Activated T-cell treated with anti-CD3 and anti-CD28 coated beads for 24 hours (primary cell): ENCODE measurements at places on chromosomes 6 and 20.
A peak's percentile ranks its signal among the peaks of the same experiment; 100 is the strongest.

DNA sequence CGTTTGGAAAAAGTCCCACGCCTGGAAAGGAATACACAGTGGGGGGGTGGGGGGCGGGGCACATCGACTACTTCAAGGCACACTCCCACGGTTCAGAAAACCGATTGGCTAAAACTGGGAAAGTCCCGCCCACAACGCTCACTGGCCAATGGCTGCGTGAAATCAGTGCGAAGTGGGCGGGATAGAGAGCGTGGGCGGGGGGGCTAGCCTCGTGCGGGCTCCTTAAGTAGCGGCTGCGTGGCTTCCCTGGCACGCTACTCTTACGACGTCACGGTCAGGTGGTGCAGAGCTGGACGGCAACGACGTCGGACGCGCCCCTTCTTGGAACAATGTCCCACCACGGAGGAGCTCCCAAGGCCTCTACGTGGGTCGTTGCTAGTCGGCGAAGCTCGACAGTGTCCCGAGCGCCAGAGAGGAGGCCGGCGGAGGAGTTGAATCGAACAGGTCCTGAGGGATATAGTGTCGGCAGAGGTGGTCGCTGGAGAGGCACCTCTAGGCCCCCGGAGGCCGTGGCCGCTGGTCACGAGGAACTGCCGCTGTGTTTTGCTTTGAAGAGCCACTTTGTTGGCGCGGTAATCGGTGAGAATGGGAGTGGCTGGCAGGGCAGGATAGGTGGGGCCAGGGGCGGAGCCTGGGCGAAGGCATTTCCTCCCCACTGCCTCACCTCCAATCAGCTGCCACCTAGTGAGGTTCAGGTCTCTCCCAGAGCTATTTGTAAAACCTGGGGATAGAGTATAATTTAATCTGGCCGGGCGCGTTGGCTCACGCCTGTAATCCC is at the start of gene DDX43:
Gene DDX43, plus strand, starts transcription at position 252 of the 778 bp plus-strand sequence. Its CDS starts 78 bp downstream, at position 330.
- DNase-seq, result no peak

GRCh38 chr20:32132911-32133549 is 23.5 kb downstream of the TM9SF4 start:
- no peak for DNase-seq

DNA sequence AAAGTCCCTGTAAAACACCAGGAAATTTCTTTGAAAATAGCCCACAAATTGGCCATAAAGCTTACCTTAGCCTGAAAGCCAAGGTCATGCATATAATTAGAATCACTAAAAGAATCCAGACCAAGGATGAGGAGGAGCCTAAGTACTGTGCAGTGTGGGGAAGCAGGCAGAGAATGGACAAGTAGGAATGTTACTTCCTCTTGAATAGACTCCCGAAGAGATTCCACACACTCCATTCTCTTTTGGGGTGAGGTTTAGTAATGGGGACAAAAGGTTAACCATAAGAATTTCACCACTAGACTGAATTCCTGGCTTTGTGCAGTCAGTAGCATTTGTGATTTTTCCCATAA is 27.5 kb upstream of the MARCKS start:
- no peak for DNase-seq

DNA sequence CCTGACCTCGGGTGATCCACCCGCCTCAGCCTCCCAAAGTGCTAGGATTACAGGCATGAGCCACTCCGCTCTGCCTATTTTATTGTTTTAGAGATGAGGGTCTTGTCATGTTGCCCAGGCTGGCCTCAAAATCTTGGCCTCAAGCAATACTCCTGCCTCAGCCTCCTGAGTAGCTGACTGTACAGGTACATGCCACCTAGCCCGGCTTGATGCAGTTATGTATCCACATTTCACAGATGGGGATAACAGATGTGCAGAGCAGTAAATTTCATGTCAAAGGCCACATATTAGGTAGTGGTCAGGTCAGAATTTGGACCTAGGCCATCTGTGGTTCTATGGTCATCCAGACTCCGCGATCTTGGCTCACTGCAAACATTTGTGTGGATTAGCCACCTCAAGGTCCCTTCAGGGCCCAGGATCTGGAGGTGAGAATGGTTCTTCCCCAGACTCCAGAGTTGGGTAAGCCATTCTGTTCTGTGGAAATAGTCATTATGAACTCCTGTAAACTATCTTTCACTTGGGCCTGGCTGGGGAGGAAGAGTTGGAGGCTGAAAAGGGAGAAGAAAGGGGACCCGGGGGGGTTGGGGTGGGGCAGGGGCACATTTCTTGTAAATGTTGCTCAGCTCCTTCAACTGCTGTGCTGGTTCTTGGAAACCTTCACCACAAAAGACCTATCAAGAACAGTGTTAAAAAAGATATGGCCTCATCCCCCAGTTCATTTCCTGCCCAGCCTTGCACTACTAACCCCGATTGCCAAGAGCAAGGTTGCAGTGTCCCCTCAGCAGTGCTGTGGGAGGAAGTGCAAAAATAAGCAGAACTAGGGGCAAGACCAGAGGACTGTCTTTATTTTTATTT is 13.0 kb downstream of the PIM1 start:
- peak; percentile 37 for DNase-seq

DNA sequence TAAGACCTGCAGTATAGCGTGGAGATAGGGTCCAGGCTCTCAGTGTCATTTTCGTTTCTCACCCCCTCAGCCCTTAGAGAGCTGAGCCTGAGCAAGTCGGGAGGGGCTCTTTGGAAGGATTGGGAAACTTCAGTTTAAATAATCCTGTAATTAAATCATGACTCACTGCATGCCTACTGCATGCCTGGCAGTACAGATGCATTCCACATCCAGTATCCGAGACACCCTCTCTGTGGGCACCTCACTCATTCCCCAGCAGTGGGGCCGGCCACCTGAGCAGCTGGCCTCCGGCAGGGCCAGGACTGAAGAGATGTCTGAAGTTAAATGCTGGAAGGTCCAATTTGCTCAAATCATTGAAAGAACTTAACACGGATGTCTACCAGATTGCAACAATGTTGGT is 316.6 kb downstream of the THBS2 start:
- DNase-seq, result no peak

DNA sequence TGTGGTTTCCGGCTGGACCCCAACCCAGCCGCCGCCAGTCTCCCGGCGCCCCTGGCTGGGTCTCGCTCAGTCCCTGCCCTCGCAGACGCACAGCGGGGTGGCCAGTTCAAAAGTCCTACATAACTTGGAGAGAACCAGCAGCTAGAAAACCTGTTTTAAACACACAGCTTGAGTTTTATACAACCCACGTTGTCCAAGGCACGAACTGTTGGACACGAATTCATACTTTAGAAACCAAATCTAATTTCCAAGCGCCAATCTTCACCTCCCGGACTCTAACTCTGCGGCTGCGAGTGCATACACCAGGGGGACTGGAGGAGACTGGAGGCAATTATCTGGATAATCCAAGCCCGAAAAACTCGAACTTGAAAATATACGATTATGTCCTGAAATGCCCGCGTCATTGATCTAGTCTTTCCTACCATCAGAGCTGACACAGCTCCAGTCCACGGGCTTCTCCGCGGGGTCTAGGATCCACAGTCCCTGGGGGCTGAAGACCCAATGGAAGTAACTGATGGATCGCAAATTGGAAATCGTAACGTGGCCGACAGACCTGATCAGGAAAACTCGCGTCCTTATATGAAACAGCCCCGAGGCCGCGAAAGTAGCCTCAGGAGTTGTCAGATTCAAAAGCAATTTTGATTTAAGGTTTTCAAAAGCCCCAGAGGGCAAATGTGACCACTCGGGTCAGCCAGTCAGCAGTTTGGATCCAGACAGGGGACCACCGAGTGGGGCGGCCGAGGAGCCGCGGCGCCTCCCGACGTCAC is 843 bp upstream of the HEY2 start:
- no peak for DNase-seq

- no peak for DNase-seq
Observed at GRCh38 chr20:49140834-49141233, 47.3 kb downstream of the STAU1 start.
